Activated CD8-positive, alpha-beta memory T cell treated with anti-CD3 and anti-CD28 coated beads for 1 hour (primary cell): ENCODE measurements at places on chromosomes 3 and 15.

- DNase-seq, result no peak
Observed at GRCh38 chr3:127691489-127691888, 18.7 kb downstream of the ABTB1 start.

- no peak for DNase-seq
Observed at GRCh38 chr3:18188491-18188890, 236.6 kb downstream of the SATB1 start.

- DNase-seq, result no peak
Observed at GRCh38 chr15:68491415-68492106, 59.6 kb upstream of the ITGA11 start.

DNA sequence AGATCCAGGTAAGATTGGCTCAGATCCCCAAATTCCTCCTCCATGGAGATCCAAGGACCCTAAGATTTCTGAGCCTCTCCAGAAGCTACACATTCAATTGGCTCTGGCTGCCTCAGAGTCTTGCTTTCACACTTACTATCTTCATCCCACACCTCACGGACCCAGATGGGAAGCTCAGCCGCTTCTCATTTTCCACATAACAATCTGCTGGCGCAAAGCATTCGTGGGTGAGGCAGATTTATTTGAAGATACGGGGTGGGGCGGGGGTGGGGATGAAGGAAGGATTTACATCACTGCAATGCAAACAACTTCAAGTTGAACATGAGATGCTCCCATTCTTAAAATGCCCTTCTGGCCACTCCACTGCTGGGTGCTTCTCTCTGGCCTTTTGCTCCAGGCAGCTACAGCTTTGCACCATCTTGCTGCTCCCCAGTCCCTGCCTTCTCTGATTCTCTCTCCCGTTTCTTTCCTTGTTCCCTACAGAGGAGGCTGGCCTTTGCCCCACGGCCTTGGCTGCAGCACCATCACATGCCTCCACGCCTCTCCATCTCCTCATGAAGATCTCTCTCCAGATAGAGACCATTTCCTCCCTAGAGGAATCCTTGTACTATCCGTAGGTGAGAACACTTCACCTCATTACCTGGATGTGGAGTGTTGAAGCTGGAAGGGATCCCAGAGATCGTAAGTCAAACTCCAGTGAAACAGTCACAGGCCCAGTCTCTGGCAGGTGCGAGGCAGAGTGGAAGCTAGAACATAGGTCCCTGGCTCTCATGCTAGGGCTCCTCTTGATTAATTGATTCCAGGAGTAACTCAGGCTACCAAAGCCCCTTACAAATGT, 175.9 kb downstream of the RPLP1 start:
- no peak for DNase-seq

DNA sequence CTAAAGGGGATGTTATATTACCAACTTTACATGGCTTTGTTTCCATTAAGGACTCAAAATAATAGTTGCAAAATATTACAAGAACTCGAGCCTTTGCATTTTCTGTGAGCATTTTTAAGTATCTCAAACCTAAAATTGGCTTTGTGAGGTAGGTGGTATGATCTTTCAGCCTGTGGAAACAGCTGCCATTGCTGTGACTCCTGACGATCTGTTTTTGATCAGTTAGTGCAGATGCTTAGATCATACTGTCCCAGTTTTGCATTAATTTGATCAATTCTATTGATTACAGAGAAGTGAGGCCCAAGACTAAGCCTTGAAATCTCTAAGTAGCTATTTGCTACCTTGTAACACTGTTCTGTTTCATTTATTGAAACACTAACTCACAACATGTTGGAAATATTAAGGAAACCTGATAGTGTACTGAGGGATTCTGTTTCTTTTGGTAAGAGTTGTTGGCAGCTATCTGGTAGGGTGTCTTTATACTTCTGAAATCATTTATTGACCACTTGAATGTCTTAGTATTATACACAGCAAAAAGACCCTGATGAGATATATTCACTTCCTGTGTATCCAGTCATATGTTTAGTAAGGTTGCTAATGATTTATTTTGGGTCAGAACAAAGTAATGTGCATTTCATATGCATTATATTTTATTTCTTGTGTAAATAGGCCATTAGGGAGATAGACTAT, 14.8 kb downstream of the SKIL start:
- no peak for DNase-seq

- no peak for DNase-seq
Observed at GRCh38 chr3:129176051-129176450, 7.6 kb downstream of the CNBP start.

DNA sequence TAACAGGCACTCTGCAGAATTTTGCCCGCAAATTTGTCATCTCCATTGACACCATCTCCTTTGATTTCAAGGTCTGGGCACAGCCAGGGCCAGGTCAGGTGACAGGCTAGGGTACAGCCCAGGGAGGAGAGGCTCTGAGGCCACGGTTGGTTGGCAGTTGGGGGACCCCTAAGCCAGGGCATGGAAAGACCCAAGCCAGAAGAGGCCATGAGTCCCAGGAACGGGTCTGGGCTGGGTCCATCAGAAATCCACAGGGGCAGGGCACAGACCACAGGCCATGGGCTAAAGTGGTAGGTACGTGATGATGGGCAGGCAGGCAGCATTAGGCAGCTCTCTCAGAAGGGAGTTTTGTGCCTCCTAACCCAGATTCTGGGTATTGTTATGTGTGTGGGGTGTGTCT, 45.8 kb downstream of the SEMA3G start:
- no peak for DNase-seq

- DNase-seq, result no peak
Observed at GRCh38 chr3:138812806-138813205, 21.9 kb downstream of the PIK3CB start.

GRCh38 chr3:152204218-152204617, 64.5 kb upstream of the MBNL1 start:
- DNase-seq, result no peak

GRCh38 chr3:186137051-186137685, 28.3 kb upstream of the ETV5 start:
- DNase-seq, result no peak

DNA sequence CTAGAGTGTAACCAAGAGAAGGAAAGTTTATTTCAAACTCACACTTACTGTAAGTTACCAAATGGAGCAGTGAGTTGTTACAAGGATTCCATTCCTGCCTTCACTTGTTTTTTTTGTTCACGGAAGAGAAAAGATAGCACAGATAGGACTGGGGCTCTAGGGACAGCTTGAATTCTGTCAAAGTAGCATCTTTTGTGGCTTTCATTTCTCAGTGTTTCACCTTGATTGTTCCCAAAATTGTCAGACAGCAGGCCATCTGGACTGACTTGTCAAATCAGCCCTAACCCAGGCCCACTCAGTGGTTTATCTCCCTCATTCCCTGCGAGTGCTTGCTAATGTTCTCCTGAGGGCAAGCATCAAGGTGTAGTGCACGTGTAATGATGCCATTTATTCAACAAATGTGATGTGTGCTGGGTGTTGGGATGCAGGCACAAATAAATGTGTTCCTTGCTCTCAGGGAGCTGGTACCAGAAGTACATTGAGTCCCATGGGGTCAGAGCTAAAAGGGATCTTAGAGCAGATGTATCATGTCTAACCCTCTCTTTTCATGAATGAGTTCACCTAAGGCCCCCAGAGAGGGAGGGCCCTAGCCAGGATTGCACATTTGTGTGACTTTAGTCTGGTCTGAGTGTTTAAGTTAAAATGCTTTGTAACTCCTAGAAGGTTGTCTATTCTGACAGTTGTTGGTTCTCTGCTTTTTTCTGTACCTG, 49.1 kb downstream of the PDHB start:
- DNase-seq, result no peak

DNA sequence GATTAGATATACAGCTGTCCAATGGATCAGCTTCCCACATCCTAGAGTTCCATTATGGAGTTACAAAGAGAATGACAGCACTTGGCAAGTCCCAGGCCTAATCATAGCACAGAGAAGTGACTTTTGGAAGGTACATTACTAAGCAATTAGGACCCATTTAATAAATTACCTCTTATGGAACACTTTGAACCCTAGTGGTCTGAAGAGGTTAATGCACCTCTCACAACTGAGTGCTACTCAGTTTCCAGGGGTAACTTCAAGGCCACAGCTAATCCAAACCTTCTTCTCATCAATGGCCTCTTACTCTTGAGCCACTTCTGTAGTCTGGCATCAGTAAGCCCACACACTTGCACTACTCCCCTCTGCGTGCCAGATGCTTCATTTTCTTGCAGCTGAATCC, 34.9 kb upstream of the MEIS2 start:
- no peak for DNase-seq
